ENCODE measurements at places on chromosomes 1 and 21. TPM values are rescaled to one million over a fixed set of nuclear protein-coding genes. Genes with fewer than 3 reads are reported as not detected.

DNA sequence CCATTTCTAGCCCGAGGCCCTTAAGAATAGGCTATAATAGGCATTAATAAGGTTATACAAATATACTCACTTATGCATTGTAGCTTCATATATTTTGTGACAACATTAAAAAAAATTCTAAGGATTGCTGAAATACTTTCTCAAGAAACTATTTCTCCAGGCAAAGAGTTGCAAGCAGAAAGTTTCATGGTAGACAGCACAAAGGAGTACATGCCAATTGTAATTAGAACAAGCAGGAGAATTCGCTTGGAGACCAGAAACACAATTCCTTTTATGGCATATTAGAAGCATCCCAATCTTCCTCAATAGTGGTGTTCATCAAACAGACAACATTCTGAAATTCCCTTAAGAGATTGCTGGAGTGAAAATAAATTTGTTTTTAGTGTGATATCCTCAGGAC, 122.8 kb downstream of the CRB1 start:
- DNase-seq, result no peak

- no peak for DNase-seq
Observed at GRCh38 chr1:82625537-82625936, 824.8 kb downstream of the ADGRL2 start.

DNA sequence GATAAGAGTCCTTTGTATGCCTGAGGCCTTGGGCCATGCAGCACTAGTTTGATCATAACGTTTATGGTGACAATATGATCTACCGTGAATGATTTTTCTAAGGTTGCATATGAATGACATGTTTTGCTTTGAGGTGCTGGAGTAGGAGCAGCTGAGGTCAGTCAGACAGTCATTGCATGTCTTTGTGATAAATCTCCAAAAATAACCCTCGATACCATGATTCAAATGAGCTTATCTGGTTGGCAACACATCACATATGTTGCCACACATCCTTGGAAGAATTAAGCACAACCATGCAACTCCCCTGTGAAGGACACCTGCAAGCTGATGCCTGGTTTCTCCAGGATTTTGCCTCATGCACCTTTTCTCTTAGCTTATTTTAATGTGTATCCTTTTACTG, 394.5 kb downstream of the LTN1 start:
- no peak for DNase-seq

- DNase-seq, result peak; percentile 84
Observed at GRCh38 chr1:214391873-214392645, 111.1 kb downstream of the SMYD2 start.

DNA sequence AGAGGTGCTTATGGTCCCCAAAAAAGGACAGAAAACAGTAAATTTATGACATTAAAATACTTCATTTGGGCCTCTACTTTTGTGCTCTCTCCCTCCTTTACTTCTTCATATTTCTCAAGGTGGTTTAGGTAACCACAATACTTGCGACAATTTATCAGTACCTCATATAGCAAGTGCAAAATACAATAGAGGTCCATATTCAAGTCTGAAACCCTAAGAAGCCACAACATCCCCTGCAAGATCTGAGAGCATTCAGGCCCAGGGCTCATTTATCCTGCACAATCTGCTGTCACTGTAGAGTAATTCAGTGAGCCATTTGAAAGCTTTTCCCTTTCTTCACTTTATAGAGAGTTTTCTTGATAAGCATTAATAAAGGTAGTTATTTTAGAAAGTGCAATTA, 24.2 kb upstream of the ATP6V1G3 start:
- DNase-seq, result no peak

DNA sequence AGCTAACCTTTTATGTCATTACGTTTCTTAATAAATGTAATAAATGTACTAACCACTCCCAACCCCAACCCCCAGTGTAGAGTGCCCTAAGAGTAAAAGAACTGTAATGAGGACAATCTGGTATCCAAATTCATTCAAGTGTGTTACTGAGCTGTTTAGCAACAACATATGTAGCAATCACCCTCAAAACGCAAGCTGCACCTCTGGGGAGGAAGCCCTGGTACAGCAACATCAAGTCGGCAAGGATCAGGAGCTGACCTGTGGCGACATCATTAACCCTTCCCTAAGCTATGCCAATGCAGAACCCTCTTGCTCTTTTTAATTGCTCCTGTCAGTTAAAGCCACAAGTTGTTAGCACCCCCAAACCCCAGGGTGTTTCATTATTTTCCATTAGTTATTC, 47.1 kb downstream of the STX6 start:
- no peak for DNase-seq

DNA sequence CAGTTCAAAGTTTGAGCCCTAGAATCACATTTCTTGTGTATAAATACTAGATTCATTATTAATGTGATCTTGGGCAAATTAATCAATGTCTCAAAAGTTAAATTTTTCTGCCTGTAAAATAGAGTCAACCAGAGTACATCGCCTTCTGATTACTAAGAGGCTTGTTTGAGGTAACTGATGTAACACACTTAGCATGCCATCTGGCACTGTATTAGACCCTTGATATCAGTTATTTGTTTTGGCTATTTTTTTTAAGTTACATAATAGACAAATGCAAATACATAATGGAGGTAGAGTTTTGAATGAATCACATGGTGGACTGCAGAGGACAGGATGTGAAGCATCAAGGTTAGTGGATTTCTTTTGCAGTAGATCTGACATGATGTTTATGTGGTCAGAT, 298.4 kb downstream of the ADGRL2 start:
- no peak for DNase-seq

The DYRK1A gene
- total RNA-seq, result 50.5 TPM

The LRRC8C gene
- total RNA-seq, result 12.9 TPM

The SLAMF6 gene
- not detected for total RNA-seq

The ADGRL4 gene
- 3.2 TPM for total RNA-seq

The MOB3C gene
- 7.3 TPM for total RNA-seq

All from IMR-90 (cell line).